ENCODE measurements at places on chromosomes 11 and 22.

DNA sequence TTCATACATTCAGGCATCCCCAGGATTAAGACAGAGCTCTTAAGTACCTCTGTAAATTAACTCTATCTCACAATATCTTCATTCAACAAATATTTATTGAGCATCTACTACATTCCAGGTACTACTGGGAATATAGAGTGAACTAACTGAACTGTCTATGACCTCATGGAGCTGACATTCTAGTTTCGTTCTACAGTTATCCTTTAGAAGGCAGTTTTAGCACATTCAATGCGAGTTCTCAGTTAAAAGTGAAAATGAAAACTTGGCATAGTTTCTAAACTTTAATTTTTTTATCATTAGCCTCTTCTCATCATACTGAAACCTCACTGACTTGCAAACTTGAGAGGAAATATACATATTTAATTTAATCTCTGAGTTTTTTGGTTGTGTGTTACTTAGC, 10.7 kb upstream of the MS4A6E start:
- DNase-seq = no peak

- DNase-seq = no peak
These were observed 165.2 kb upstream of the RAG2 start for GRCh38 chr11:36763187-36763586.

DNA sequence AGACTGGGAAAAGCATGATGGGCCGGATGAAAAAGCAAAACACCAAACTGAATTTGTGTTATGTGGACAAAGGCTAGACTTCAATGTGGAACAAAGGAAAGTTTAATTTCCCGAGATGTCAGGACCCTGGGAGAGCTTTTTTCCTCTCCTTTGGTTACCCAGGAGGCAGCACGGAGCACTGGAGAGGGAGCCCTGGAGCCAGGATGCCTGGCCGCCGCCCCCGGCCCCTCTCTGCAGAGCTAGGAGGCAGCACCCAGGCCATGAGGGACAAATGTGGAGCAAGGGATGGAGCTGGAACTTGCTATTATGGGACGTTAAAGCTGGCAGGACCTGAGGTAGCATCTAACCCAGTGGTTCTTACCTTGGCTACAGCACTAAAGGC, 108.9 kb downstream of the MORC2 start:
- DNase-seq = no peak

GRCh38 chr11:117836077-117836960, 11.8 kb upstream of the FXYD2 start:
- no peak for DNase-seq

- no peak for DNase-seq
These were observed 3.9 kb downstream of the PACSIN3 start for GRCh38 chr11:47182380-47182779.

DNA sequence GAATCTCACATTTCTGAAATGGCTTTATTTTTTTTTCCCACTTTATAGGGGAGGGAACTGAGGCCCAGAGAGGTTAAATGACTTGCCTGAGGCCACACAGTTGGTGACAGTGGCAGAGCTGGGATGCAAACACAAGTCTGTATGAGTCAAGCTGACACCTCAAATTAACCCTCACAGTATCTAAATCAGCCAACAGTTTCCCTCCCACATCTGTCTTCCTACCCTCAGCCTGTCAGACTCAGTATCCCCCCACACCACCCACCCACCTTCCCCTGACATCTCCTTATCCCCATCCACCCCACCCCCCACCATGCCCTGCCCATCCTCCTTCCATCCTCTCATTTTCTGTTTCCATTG, 95.2 kb downstream of the TP53I11 start:
- no peak for DNase-seq

- DNase-seq = no peak
These were observed 501.6 kb downstream of the MIAT start for GRCh38 chr22:27159016-27159415.
